ENCODE measurements at places on chromosomes 5 and 9.

DNA sequence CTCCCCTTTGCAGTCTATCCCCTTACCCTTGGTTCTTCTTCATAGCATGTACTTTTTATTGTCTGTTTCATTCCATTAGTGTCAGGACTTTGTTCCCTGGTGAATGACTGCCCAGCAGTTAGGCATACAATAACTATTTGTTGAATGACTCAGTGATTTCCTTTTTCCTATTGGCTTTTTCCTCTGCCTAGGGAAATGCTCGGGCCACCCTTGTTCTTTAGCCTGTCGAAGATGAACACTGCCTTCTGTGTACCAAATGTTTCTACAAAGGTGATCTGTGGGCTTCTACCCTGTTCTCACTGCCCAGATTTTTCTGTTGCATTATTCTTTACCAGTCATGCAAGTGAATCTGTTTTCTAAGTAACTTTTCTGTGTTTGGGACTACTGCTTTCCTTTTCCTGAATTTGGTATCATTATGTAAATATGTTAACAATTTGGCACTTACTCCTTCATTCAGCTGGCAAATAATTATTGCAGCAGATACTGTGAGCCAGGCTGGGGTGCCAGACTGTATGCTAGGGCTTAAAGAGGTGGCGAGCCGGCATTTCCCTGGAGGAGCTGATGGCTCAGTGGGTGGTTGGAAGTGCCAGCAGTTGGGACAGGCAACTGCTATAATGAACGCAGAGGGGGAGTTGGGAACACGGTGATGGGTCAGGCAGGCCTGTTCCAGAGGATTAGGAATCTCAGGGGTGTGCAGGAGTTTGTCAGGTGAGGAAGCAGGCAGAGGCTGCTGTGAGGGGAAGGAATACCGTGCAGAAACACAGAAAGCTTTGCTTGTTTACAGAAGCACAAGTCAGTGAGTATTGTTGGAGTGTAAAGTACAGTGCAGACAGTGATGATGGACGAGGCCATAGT, 30.6 kb downstream of the KDM4C start:
- DNase-seq = no peak

- DNase-seq = no peak
Observed at GRCh38 chr5:17255471-17256021, 38.1 kb downstream of the BASP1 start.

DNA sequence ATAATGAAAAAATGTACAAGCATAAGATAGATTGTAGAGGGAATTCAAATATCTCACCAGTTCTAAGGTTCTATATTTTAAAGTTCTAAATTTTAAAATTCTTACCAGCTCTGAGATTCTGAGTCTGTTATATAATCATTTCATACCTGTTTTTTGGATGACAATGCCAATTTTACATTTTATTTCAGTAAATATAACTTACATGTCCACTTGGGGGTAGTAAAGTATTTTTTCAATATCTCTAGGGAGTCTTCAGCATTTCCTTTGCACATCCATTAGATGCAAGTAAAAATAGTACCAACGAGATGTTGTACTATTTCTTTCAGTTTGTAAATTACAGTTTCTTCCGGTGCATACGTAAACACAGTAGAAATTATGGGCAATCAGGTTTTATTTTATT, 25.7 kb downstream of the NMUR2 start:
- no peak for DNase-seq

- DNase-seq = no peak
Observed at GRCh38 chr5:136192015-136192525, 892 bp downstream of the SMIM32 start.

DNA sequence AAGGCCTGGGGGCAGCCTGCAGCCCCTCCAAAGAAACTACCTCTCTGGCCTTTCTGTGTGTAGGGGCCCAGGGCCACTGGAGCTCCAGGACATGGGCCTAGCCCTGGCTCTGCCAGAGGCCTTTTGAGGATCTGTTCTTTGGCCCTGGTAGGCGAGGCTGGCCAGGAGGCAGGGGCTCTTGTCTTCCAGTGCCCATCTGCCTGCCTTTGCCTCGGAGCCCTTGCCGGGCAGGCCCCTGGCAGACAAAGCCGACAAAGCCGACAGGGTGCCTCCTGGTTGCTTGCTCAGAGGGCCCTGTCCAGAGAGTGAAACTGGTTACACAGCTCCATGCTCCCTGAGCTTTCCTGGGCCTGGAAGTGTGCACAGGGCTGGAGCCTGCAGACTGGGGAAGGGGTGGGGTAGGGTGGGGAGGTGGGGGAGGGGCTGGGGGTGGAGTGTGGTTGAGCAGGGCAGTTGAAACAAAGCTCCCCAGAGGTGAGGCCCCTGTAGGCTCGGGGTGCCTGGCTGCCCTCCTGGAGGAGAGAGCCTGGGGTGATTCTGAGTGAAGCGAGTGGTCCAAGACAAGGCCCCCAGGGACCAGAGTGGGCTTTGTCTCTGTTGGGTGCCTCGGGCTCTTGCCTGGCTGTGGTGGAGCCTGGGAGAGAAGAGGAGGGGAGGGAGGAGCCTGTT, 29.3 kb downstream of the PTPA start:
- DNase-seq = peak; percentile 70

DNA sequence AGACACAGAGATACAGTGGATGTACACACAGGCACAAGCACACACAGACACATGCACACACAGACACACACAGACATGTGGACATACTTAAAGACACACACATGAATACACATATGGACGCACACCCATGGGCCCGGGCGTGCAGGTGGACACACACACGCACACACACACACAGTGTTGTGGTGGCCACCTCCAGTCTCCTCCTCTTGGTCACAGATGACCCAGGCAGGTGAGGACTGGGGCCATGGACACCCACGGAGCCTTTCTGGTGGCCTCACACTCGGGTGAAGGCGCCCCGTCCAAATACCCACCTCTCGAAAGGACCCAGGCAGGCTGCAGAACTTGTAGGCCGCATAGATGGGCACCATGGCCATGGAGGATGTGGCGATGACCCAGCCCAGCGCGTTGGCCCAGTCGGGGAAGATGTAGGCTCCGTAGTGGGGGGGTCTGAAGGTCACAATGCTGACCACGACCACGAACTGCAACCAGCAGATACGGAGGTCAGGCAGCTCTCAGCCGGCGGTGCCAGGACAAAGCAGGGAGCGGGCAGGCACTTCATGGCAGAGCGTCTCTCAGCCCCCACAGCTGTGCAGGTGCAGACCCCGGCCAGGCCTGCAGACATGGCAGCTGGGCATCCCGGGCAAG, 42.5 kb downstream of the SLC6A3 start:
- DNase-seq = no peak

DNA sequence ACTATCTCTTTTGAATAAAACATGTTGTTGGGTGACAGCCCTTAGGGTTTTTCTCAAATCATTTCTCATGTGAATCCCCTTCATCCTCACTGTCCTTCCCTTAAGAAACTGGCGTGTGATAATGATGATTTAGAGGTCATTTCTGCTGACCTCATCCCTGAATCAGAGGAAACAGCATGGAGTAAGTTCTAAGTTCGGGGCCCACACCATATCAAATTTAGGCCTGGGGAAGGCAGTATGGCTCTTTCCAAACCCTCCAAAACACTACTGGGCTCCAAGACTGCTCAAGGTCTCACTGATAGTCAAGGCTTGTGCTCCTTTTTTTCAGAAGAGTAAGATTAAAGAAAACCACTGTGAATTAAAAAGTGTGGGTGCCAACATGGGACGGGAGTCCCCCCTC, 872 bp upstream of the SMIM3 start:
- no peak for DNase-seq

DNA sequence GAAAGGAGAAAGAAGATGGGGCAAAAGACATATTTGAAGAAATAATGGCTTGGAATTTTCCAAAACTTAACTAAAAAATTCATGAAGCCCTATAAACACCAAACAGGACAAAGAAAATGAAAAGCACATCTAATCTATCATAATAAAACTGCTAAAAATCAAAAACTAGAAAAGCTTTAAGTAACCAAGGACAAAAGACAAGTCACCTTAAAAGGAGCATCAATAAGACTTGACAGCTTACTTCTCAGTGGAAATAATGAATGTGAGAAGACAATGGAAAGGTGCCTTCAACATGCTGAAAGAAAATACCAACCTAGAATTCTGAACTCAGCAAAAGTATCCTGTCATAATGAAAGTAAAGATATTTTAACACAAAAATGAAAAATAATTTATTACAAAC, 27.0 kb downstream of the GTF3C4 start:
- DNase-seq = no peak

Data from BE2C (cell line).